ENCODE measurements at places on chromosomes 7 and 10. TPM values are rescaled to one million over a fixed set of nuclear protein-coding genes. Genes with fewer than 3 reads are reported as not detected.

LHFPL3 gene
- not detected for total RNA-seq

THSD7A gene
- total RNA-seq, result under 0.01 TPM

EIF5AL1 gene
- 0.72 TPM for total RNA-seq

POLR3A gene
- 16.2 TPM for total RNA-seq

NUDT13 gene
- total RNA-seq, result 1.8 TPM

ANKRD1 gene
- total RNA-seq, result 27.7 TPM

OR2A12 gene
- not detected for total RNA-seq

HIPK2 gene
- total RNA-seq, result 13.3 TPM

TET1 gene
- 4.0 TPM for total RNA-seq

FBXL13 gene
- total RNA-seq, result 2.2 TPM

STEAP1B gene
- total RNA-seq, result 31.8 TPM

SLC16A12 gene
- total RNA-seq, result under 0.01 TPM

PHKG1 gene
- total RNA-seq, result 1.8 TPM

SSC4D gene
- total RNA-seq, result 0.88 TPM

BMPER gene
- total RNA-seq, result 9.7 TPM

SFRP4 gene
- 151 TPM for total RNA-seq

CLEC5A gene
- total RNA-seq, result not detected

DYNC1I1 gene
- total RNA-seq, result 2.2 TPM

BAMBI gene
- 13.6 TPM for total RNA-seq

MGAM2 gene
- total RNA-seq, result not detected

KLLN gene
- 0.59 TPM for total RNA-seq

CFTR gene
- total RNA-seq, result not detected

AQP1 gene
- total RNA-seq, result 0.59 TPM

PARD3 gene
- 69.2 TPM for total RNA-seq

DNAJB12 gene
- total RNA-seq, result 48.0 TPM

ELN gene
- total RNA-seq, result 69.1 TPM

ZNF804B gene
- not detected for total RNA-seq

PIP gene
- not detected for total RNA-seq
